ENCODE measurements at places on chromosomes 3 and 15.
A peak's percentile ranks its signal among the peaks of the same experiment; 100 is the strongest.

DNA sequence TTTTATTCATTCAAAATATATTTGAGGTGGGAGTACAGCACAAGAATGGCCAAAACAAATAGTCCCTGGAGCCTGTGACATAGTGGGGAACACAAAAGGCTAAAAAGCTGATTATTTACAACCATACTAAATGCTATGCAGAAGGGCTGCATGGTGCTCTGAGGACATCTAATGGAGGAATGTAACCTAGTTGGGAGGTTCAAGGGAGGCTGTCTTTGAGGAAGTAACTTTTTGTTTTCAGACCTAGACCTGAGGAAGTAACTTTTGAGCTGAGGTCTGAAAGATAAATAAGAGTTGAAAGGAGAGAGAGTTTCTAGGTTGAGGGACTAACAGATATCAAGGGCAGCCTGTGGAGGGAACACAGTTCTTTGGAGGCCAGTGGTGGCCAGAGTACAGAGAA is 34.8 kb upstream of the RASA2 start:
- DNase-seq = peak; percentile 67

- no peak for DNase-seq
Observed at GRCh38 chr3:189589179-189589569, 42.0 kb upstream of the TP63 start.

GRCh38 chr3:135762188-135762856 is 203.2 kb upstream of the PPP2R3A start:
- DNase-seq = no peak

DNA sequence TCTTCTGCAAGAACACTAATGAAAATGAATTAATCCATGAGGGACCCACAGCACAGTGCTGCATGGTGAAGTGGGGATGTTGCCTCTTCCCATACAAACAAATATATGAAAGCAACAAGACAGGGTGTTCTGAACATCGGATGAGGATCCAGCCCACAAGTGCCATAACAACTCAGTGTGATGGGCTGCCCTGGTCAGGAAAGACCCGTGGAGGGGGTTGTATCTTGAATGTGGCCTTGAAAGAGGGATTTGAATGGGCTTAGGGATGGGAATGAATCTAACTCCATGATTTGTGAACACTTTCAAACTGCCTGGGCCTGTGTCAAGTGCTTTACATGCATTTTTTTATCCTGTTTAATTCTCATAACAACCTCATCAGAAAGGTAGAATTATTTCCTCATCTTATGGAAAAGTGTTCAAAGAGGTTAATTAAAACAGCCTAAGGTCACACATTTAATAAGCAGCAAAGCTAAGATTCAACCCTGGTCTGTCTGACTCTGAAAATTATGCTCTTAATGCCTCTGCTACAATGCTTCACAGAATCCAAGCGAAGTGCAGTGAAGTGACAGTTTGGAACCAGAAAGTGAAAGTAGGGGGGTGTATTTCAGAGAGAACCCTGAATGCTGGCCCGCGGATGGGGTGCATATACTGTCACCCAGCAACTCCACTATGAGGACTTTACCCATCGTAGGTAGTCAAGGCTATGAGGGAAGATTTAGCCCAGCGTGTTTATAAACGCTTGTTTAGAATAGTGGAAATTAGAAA is 65.6 kb upstream of the HEG1 start:
- peak; percentile 67 for DNase-seq

DNA sequence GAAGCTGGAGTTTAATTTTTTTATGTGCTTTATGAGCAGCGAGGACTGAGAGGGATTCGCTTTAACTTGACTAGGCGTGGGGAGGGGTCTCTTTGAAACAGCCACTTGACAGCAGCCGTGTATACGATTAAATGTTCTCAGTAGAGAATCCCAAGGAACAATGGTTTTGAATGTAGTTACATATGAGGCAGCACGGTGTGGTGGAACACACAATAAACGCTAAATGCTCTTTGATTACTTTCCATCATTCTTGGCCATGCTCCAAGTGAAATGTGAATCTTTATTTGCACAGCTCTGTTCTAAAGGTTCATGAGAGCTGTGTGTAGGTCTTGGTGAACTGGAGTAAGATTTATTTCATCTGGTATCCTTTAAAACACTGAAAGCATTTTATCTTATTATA is 251.4 kb upstream of the TGFBR2 start:
- DNase-seq = no peak

- DNase-seq = no peak
Observed at GRCh38 chr3:185062191-185062590, 90.7 kb downstream of the C3orf70 start.

- DNase-seq = peak; percentile 45
Observed at GRCh38 chr3:136250903-136251460, 842 bp downstream of the PCCB start.

DNA sequence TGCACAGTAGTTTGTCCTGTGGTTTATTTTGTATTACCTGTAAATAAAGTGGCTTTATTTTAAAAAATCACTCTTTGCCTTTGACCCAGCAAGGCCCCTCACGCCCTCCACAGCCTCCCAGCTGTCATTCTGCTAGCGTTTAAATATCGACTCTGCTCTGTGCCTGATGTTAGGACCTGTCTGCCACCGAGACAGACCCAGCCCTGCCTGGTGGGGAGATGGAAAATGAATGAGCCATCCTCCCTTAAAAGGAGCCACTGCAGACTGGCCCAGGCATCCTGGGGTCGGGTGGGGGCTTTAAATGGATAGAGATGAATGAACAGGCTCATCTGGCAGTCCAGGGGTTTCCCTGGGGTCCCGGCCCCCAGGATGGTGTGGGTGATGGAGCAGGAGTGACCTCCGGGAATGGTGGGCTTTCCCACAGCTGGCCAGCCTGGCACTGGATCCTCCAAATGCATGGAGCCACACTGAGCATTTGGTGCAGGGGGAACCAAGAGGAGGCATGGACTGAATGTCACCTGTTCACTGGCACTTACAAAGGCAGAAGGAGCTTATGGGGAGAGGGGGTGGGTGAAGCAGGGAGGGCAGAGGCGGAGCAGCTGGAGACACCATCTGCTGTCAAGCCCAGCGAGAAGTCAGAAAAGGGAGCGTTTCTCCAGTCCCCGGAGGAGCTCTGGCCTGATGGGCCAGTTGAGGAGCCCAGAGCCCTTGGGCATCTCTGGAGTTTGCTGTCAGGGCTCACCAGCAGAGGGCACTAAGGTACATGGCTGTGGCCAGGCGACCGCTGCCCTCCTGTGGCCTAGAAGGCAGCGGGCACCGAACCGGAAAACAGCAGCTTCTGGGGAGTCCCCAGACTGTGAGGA is 11.9 kb downstream of the GRM2 start:
- DNase-seq = peak; percentile 82

DNA sequence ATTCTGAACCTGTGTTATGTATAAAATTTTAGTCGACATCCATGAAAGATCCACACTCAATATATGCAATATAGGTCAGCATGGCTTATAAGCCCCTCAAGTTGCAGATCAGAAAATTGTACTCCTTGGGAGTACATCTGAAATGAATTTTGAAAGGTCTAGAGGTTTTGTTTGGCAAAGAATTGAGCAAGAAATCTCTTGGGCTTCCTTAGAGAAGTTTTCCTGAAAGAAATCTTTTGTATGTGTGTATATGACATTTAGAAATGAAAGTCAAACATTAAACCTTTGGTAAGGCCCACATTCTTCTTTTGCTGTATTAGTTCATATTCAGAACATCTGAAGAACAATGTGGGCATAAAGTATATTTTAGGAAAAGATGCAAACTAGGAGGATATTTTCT is 1006.6 kb downstream of the NAALADL2 start:
- no peak for DNase-seq

- no peak for DNase-seq
Observed at GRCh38 chr3:13593615-13594014, 44.7 kb downstream of the FBLN2 start.

DNA sequence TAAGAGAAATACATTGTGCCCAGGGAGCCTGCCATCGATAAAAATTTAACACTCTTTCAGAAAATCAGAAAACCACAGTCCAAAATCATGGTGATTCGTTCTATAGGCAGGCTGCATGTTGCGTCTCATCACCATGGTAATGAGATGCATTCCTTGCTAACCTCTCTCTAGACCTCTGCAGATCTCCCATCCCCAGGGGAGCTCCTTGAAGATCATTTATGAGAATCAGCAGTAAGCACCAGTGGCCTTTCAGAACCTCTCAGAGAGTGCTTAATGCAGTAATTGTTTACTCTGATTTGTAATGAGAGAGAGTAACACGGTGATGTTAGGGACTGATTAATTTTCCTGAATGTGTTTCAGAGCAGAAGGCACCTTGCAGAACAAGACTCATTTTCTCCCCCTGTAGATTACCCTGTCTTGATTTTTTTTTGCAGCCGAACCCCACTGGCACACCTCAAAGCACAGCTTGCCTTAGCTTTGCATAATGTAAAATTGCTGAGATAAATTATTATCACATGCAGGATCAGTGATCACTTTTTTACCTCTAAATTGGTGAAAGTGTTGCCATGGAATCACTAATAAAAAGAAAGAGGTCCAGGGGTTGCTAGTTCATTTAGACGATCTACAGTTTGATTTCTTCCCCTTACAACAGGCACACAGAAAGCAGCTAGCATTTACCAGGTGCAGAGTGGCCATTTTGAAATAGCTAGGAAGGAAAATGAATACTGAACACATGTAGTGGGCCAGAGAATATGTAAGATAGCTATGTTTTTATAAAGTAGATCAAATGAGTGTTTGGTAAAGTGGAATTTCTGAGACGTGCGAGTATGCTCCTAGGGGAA is 98.9 kb upstream of the CHL1 start:
- no peak for DNase-seq

GRCh38 chr15:100572362-100572983 is 29.5 kb downstream of the LINS1 start:
- no peak for DNase-seq

- no peak for DNase-seq
Observed at GRCh38 chr3:78728406-78729145, 1039.2 kb downstream of the ROBO1 start.

DNA sequence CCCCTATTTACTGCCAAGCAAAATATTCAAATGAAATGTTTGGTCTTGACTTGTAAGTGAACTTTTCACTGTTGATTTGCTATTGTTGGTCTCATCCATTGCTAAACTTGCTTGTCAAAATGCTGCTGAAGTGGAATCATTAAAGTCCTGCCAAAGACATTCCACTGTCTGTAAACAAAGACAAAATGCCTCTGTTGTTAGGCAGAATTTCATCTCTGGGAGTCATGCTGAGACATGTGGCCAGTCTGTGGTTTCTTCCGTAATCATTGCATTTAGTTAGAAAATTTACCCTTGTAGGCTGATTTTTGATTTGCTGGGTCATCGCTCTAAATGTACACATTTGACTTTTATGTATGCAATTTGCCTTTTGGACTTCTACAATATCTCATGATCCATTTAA is 577.7 kb downstream of the MECOM start:
- no peak for DNase-seq

- DNase-seq = no peak
Observed at GRCh38 chr3:80618295-80619256, 850.8 kb upstream of the ROBO1 start.

DNA sequence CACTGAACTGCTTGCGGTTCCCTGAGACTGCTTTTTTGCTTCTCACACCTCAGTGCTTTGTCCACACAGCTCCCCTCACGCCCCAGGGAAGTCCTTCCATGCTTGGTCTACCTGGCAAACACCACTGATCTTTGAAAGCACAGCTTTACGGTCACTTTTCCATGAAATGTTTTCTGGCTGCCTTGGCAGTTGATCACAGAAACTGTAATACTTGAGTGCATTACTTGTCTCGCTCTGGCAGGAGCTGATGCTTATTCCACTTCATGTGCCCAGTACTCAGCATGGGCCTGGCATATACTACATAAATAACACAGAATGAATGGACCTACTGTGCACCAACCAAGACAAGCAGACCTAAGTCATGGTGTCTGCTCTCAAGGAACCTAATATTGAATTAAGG is 121.1 kb downstream of the MEX3B start:
- no peak for DNase-seq

DNA sequence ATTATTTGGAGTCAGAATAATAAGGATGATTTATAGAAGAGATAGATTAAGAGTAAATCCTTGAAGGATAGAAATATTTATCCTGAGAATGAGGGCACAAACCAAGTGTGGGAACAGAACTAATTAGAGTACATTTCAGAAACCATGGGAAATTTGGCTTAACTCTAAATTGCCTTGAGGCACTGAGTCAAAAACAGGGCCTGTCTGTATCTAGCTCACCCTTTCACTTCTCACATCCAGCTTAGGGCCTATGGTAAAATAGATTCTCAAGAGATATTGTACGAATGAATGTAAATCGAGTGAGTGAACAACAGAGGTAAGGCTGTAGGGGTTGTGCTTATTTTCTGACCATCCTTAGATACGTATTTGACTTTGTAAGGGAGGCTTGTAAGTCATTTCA is 586.1 kb upstream of the DPPA4 start:
- DNase-seq = no peak

DNA sequence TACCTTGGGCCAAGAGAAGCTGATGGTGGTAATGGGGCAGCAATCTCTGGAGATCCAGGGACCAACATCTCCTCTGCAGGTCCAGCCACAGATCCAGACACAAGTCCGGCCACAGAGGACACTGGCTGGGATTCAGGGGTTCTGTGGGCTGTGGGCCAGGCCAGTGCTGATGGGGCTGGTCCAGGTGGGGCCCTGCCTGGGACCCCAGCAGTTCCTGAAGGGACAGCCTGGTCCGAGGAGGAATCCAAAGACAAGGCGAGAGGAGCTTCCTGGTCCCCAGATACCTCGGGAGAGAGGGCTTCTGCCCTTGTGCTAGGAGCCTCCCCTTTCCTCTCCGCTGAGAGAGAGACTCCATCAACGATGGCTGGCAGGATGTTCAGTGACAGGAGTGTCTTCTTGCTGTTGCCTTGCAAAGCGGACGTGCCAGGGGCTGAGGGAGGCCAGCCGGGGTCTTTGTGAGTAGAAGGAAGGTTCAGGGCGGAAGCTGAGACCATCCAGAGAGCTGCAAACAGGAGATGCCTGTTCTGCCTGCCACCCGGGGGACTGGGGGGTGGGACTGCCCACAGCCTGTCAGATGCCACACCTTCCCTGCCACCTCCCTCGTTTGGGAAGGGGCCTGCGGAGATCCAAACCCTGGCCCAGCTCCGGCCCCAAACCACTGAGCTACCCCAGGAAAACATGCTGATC is 24.5 kb upstream of the GOLGA6C start:
- DNase-seq = peak; percentile 13

- DNase-seq = no peak
Observed at GRCh38 chr3:28761375-28761774, 412.8 kb upstream of the AZI2 start.

GRCh38 chr3:52730681-52731080 is 24.8 kb downstream of the SPCS1 start:
- no peak for DNase-seq

- no peak for DNase-seq
Observed at GRCh38 chr3:27729325-27729724, 7.2 kb upstream of the EOMES start.

GRCh38 chr3:55480911-55481743 is 6.0 kb downstream of the WNT5A start:
- DNase-seq = no peak
